ENCODE measurements at places on chromosomes 7 and 10.
A peak's percentile ranks its signal among the peaks of the same experiment; 100 is the strongest.

GRCh38 chr10:71981015-71981875 lies 17.1 kb downstream of the CHST3 start:
- DNase-seq, result no peak

GRCh38 chr7:94362276-94362675 lies 32.4 kb upstream of the COL1A2 start:
- no peak for DNase-seq

GRCh38 chr10:33418301-33418700 lies 83.8 kb upstream of the NRP1 start:
- no peak for DNase-seq

DNA sequence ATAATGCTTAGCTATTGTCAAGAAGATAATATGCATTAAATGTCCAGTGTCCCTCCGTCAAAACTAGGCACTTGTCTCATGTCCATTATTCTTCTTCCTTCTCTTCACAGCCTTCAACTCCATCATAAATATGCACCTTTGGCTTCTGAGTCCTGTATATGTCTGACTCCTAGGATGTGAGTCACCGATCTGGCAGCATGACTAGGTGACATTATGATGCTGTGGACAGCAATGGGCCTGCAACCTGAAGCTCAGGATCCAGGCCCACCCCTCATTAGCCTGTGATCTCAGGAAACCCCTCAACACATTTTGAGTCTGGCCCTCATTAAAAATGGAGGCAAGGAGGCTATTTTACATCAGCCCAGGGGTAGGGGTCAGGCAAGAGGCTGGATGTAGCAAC lies 362.5 kb upstream of the ZMIZ1 start:
- no peak for DNase-seq

- no peak for DNase-seq
Measured at GRCh38 chr7:115191526-115191925, 269.6 kb downstream of the MDFIC start.

GRCh38 chr7:33108554-33109004 lies 625 bp downstream of the RP9 start:
- peak; percentile 29 for DNase-seq

DNA sequence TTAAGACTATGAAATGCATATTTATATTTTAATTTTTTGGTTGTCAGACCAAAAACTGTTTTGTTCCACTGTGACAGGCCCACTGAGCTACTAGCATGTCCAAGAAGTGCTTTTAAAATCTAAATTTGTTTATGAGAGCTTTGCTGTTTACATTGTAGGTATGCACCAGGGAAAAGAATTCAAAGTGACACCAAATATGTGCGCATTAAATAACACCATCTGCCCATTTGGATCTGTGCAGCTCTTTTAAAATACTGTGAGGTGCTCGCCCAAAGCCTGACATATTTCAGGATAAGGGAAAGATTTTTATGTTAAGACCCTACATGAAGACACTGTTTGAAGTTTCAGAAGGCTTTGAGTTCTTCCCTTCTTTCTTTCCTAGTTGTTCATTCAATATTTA lies 162.9 kb downstream of the ST7 start:
- no peak for DNase-seq

DNA sequence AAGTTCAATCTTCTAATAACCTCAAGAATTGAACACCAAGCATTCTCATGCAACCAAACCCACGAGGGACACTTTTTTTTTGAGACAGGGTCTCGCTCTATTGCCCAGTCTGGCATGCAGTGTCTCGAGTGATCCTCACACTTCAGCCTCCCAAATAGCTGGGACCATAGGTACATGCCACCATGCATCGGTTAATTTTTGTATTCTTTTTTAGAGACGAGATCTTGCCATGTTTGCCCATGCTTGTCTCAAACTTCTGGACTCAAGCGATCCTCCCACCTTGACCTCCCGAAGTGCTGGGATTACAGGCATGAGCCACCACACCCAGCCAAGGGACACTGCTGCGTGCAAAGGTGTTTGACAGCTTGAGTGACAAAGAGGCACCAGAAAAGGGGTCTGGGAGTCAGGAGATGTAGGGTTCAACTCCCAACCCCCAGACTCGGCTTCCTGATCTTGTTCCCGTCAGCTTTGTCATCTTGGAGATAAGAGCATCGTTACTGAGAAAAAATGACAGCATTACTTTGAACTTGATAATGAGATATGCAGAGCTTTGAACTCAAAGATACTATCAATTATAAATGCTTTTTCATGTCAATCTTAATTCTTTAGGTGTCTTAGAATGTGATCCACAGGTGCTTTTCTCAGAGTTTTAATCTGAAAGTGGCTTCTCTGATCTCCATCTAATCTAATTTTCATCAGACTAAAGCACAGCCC lies 1.6 kb upstream of the CYTH3 start:
- DNase-seq, result no peak

DNA sequence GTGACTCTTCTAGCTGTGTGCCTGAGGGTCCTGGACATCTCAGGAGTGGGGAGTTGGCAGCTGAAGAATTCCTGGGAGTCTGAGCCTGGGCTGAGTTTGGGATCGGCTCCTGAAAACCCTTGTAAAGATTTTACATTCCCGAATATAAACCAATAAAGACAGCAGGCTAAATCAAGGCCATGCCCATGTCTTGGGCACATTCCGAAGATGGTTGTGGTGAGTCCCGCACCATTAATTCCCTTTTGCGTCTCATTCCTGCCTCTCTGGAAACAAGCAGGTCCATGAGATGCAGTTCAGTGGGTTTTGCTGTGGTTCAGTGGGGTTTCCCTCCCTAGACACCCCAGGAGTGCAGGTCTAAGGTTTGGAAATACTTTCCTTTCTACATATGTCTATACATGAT lies 90.9 kb downstream of the COL26A1 start:
- DNase-seq, result no peak

DNA sequence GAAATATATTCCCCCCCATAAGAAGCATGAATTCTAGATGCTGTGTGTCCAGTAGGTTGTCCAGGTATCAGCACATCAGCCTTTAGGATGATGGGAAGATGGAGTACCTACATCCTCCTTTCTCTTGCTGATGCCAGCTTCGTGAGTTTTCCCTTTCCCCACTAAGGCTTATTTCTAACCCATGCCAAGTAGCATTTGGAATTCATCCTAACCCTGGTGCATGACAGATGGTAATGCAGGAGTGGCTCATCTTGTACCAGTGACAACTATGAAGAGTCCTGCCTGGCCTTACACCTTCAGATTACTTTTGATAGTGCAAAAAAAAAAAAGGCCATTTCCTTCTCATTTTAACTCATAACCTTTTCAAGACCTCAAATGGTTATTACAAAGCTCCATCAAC lies 58.7 kb downstream of the ARHGAP21 start:
- DNase-seq, result no peak

DNA sequence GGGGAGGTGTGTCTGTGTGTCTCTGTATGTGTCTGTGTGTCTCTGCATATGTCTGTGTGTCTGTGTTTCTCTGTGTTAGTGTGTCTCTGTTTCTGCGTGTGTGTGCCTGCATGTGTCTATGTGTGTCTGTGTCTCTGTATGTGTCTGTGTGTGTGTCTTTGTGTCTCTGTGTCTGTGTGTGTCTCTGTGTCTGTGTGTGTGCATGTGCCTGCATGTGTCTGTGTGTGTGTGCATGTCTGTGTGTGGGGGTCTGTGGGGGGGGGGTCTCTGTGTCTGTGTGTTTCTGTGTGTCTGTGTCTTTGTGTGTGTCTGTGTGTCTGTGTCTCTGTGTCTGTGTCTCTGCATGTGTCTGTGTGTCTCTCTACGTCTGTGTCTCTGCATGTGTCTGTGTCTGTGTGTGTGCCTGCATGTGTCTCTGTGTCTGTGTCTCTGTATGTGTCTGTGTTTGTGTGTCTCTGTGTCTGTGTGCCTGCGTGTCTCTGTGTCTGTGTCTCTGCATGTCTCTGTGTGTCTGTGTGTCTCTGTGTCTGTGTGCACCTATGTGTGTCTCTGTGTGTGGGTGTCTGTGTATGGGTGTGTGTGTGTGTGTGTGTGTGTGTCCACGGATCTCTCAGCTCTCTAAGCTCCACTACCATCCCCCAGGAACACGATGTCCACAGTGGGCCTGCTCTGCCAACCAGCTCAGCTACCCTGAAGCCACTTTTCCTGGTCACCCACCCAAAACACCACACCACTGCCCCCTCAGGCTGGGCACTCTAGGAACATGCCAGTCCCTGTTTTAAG lies 41.7 kb downstream of the RASGEF1A start:
- DNase-seq, result no peak

GRCh38 chr10:32004161-32004591 lies 52.0 kb downstream of the KIF5B start:
- DNase-seq, result no peak

- no peak for DNase-seq
Measured at GRCh38 chr7:132123773-132124172, 452.5 kb downstream of the PLXNA4 start.

DNA sequence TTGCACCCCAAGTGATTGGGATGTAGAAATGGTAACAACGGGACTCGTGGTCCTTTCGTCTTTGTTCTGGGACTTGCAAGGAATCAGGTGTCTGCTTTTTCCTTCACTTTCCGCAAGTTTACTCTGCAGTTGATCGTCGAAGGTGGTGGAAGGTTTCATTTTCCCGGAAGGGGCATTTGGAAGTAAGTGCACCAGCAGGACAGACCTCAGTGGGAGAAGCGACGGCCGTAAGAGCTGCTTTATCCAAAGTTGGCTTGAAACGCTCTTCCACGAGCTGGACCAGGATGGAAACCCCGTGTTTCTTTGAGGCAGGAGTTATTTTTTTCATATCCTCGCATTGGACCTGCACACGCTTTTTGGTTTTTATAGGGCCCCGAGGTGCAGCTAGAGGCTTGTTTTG lies 1.2 kb downstream of the BRI3 start:
- no peak for DNase-seq

GRCh38 chr10:58615237-58615935 lies 102.7 kb downstream of the BICC1 start:
- no peak for DNase-seq

DNA sequence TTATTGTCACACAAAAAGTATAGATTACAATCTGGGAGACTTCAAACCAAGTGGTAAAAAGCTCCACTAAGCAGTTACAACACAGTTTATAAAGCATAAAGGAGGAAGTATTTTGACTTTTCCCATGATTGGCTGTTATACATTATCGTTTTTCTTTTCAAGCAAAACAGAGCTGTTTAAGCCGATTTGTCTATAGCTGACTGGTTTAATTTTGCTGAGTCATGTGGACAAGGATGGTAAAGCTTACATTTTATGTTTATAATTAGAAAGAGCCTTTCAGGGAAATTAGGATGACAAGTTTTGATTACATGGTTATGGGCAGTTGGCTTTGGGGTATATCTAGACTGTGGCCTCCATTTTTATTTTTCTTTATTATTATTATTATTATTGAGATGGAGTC lies 152.5 kb upstream of the STK17A start:
- no peak for DNase-seq

DNA sequence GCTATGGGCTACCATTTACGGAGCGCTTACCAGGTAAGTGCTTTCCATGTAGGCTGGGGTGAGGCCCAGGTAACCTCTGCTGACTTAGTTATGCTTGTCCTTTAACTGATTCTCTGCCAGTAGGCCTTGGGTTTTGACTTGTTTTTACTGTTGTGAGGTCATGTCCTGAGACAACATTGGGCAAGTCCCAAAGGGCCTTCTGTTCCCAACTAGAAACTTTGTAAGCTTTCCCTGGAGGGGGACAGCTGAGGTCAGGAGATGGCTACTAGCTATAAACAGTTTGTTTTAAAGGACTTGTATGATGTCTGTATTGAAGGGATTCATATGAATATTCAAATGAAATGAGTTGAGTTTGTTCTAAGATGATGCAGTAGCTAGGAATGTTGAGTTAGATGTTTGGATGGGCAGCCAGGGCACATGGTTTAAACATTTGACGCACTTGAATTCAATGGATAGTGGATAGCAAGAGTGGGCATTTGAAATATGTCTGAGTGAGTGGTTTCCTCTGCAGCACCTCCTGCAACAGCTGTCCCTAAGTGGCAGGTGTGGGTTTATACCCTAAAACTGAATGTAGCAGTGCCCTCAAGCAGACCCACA lies 10.0 kb upstream of the SGPL1 start:
- no peak for DNase-seq

DNA sequence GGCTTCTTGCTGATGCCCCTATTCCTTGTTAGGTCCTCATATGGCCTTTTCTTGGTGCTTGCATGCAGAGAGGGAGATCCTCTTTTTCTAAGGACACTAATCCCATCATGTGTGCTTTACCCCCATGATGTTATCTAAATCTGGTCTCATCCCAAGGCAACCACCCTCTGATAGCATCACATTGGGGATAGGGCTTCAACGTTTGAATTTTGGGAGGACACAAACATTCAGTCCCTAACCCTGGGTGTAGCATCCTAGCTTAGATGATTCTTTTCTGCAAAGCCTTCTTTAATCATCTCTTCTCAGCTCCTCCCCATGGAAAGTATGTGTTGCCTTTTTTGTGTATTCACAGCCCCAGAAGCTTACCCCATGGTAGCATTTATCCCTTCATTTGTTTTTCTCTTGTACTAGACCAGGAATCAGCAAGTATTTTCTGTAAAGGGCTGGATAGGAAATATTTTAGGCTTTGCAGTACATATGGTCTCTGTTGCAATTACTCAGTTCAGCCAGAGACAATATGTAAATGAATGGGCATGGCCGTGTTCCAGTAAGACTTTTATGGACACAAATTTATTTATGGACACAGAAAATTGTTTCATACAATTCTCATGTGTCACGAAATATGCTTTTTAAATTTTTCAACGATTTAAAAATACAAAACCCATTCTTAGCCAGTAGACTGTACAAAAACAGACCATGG lies 101.5 kb upstream of the CSTF2T start:
- no peak for DNase-seq

DNA sequence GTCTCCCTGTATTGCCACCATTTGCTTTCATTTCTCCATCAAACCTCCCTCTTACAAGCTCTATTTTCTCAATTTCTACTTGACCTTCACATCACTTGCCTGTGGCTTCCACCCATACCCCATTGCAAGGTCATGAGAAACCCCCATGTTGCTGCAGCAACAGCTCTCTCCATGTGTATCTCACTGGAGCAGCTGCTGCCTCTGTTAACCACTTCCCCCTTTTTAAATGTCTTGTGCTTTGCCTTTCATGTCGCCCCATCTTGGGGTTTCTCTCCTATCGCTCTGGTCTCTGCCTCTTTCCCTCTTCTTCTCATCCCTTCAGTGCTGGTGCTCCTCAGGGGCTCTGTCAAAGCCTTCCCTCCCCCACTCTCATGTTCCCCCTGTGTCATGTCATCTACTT lies 148.8 kb downstream of the CHN2 start:
- no peak for DNase-seq

GRCh38 chr7:154968336-154969001 lies 34.5 kb downstream of the PAXIP1 start:
- DNase-seq, result no peak

DNA sequence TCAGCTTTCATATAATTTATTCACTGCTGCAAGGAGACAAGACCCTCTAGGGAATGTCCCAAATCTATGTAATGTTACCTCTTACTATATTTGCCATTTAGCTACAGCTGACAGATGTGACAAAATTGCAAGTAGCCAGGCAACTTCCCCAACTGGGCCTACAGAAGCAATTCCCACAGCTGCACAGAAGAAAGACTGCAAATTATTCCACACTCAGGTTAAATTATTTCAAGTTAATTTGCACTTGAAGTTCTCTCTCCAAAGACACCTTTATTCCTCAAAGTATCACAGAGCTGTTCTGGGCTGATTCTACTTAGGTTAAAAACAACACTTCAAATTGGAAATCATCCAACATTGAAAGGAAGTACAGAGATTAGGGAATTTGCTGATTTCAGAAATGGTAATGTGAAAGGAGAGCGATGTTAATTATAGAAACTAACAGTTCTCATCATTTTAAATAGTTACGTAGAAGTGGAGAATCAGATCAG lies 133.6 kb downstream of the THSD7A start:
- no peak for DNase-seq

GRCh38 chr10:29321656-29322055 lies 32.8 kb downstream of the LYZL1 start:
- DNase-seq, result no peak

GRCh38 chr10:123136806-123137642 lies 1.3 kb downstream of the HMX3 start:
- no peak for DNase-seq

Measured in CD4-positive, alpha-beta T cell treated with Interleukin-4 for 1 hour (primary cell).